ENCODE measurements at places on chromosomes 16 and 17. TPM values are rescaled to one million over a fixed set of nuclear protein-coding genes. Genes with fewer than 3 reads are reported as not detected.

- no peak for DNase-seq
Measured at GRCh38 chr16:87812200-87812656, 46.4 kb upstream of the KLHDC4 start.

GRCh38 chr17:61519754-61520440, 67.7 kb downstream of the TBX4 start:
- DNase-seq, result no peak

- no peak for DNase-seq
Measured at GRCh38 chr17:32285746-32286517, 20.3 kb downstream of the RHBDL3 start.

DNA sequence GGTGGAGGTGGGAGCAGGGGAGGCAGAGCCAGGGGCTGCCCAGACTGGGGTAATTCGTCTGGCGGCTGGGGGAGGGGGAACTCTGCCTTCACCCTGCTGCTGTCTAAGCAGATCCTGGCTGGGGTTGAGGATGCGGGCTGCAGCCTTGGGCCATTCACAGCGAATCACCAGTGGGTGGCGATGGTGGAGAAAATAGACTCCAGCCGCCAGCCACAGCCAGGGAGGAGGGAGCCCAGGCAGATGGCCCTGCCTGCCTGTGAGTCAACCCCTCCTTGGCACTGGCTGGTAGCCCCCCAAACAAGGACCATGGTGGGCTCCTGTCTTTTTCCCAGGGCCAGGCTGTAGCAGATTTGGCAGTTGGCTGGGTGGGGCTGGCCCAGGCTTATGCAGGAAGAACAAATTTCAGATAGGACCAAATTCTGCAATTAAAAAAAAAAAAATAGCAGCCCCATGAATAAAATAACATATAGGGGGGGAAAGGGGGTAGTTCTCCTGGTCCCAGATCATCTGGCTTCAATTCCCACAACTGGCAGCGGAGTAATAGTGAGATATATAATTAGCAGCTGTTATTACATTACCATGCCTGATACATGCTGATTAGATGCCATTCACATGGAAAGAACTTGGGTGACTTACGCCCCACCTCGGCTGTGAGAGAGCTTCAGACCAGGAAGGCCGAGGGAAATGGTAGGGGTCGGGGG, 41.5 kb upstream of the CDH5 start:
- DNase-seq, result peak; percentile 50

DNA sequence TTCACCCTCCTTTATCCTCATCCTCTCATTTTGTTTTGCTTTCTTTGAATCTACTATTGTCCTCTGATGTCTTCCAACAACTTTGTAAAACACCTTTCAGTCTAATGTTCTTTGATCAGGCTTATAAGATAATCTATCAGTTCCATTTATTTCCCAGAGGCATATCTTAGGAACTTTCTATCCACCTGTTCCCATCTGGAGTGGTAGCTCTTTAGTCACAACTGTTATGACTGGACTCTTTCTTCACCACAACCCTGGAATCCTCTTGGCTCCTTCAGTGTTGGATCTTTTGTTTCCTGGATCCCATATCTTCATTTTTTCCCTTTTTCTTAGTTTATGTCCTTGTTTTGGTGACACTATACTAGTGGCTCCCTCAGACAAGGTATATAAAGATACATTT, 23.5 kb downstream of the RPS6KB1 start:
- no peak for DNase-seq

GRCh38 chr16:1723450-1724147, 17.6 kb downstream of the MAPK8IP3 start:
- DNase-seq, result peak; percentile 46

DNA sequence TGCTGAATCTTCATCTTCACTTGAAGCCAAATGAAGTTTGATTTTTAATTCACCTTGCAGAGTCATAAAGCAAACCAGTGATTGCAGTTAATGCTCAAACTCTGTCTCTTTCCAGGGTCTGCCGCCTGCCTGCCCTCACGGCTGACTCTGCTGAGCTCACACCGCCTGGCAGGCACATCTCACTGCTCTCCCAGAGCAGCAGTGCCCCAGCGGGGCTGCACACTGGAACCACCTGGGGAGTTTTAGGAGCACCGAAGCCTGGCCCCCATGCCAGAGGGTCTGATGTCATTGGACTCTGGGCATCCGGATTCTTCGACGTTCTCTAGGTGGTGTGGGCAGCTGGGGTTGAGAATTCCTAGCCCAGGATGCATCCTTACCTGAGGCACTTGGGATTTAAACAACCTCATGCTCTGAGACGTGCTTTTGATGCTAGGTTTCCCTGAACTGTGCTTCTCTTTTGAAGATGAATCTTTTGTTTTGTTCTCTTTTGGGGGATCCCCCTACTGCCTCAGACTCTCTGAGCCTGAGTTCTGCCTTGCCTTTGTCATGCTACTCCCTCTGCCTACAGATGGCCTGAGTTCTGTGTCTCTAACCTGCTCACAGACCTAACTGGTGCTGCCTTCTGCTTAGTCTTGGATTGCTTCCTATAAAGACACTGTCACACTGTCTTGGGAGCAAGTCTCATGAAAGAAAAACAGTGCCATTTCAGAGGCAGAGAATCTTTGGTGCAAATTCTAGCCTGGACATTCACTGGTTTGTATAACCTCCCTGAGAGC, 438.1 kb upstream of the CCL2 start:
- DNase-seq, result no peak

DNA sequence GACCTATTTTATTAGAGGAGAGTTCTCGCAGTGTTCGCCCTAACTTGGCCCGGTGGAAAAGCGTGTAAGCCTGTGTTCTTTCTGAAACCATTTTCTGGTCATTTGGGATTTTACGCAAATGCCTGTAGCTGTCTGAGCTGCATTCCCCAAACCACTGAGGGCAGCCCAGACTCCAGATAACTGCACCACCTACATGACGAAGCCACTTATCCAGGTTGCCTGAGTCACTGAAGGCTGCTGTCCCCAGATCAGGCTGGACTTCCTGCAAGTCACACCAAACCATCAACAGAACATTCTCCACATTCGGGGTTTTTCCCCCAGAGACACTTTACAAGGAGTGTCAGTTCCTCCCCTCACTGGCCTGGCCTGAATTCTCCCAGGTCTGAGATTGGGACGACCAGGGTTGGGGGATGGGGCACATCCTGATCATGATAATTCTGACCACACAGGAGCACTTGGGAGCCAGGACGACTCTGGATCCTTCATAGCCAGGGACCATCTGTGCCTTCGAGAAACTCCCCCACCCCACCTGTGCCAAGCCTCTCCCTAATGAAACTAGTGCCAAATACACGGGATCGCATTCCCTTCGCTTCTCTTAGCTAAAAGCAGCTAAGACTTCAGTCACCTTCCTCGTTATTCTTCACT, 2.3 kb downstream of the RPRML start:
- no peak for DNase-seq

DNA sequence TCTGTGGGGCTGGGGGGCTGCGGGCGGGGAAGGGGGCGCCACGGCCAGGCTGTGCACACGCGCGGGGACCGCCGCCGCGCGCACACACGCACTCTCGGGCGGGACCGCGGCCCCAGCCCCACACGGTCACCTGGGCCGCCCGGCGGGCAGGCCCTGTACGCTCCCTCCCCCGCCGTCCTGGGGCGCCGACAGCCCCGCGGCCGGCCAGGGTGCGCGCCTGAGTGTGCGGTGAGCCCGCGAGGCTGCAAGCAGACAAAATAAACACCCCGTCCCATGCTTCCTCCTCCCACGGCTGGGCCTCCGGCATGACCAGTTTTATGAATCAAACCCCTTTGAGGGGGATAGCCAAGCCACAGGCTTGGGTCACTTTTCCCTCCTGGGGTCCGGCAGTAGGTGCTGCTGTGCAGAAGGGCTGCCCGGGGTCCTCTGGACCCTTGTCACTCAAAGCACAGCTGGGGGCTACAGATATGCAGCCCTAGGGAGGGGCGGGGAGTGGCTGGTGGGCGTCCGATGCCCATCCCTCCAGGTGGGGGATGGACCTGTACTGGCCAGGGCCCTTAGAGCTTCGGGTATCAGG, 441 bp downstream of the VASN start:
- peak; percentile 39 for DNase-seq

DNA sequence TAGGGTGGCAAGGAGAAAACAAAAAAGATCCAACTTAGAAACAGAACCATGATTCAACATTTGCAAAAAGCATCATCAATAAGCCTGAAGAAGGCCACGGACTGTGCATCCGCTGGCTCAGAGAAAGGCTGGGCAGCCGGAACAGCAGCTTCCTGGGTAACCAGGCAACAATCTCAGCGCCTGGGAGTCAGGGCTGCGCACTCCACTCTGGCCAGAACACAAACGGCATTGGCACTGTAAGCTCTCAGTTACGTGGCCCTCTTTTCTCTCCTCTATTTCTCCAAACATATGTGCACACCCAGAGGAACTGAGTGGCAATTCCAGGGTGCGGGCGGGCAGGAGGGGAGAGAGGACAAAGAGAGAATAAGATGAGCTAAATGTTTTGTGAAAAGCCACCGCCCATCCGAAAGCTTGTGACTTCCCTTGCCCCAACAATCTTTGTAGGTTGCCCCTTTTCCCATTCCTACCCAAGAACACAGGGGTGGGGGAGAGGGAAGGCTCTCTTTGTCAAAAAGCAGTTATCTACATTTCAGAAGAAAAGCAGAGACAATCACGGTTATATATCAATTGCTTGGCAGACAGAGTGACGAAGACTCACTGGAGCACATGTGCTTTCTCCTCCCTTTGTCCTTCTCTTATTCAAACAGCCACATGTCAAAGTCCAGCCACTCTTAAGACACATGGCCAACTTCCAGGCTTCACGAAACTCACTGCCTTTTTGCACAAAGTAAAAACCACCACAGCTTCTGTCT, 6.6 kb upstream of the GHDC start:
- DNase-seq, result no peak

DNA sequence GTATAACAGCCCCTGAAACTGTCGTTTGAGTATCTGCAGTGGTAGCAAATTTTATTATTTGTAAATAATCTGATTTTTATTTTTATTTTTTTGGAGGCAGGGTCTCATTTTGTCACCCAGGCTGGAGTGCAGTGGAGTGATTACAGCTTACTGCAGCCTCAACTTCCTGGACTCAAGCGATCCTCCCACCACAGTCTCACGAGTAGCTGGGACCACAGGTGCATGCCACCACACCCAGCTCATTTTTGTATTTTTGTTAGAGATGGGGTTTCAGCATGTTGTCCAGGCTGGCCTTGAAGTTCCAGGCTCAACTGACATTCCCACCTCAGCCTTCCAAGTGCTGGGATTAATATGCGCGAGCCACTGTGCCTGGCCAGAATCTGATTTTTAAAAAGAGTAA, 2.8 kb downstream of the NDEL1 start:
- no peak for DNase-seq

DNA sequence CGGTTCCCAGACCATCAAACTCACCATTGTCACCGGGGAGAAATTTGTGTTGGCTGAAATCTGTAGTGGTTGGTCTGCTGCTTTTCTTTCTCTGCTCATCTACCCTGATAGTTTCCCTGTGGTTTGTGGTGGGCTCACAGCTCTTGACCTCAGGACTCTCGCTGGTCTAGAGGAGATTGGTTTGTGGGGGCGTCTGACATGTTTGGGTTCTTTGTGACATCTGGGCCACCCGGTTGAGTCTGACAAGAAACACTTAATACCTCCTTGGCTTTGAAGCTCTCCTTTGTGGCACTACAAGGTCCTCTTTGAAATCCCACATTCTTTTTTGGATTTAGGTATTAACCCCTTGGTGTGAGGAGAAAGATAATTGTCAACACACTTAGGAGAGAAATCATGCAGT, 662.0 kb downstream of the WWOX start:
- DNase-seq, result no peak

GRCh38 chr16:63928421-63928820, 1193.4 kb downstream of the CDH11 start:
- DNase-seq, result no peak

DNA sequence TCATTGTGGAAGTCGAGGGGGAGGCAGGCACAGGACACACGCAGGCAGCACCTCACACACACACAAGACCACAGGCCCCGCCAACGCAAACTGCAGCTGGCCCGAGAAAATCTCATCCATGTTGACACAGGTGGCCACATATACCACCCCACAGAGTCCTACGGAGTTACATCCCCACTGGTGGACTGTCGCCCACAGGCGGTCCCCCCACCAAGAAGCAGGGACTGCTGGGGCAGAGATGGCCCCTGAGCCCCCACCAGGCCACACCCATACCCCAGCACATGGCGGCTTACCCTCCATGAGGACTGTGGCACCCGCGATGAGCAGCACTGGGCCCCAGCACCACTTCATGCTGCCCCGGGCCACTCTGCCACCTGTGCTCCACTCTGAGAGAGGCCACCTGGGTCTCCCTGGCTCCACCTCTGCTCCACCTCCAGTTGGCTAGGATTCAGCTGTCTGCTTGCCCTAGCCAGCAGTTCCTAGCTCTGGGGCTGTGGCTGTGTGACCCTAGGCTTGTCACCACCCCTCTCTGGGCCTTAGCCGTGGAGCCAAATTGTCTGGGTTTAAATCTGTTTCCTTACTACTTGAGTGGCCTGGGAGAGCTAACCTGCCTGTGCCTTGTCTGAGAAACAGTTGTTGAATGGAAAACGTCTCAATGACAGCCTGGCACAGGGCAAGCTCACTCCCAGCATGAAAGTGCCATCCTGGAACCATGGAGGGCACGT, at the start of gene PRSS53:
Gene PRSS53, minus strand, starts transcription at position 485 of the 725 bp plus-strand sequence. Its CDS starts 134 bp downstream, at position 351.
- no peak for DNase-seq

DNA sequence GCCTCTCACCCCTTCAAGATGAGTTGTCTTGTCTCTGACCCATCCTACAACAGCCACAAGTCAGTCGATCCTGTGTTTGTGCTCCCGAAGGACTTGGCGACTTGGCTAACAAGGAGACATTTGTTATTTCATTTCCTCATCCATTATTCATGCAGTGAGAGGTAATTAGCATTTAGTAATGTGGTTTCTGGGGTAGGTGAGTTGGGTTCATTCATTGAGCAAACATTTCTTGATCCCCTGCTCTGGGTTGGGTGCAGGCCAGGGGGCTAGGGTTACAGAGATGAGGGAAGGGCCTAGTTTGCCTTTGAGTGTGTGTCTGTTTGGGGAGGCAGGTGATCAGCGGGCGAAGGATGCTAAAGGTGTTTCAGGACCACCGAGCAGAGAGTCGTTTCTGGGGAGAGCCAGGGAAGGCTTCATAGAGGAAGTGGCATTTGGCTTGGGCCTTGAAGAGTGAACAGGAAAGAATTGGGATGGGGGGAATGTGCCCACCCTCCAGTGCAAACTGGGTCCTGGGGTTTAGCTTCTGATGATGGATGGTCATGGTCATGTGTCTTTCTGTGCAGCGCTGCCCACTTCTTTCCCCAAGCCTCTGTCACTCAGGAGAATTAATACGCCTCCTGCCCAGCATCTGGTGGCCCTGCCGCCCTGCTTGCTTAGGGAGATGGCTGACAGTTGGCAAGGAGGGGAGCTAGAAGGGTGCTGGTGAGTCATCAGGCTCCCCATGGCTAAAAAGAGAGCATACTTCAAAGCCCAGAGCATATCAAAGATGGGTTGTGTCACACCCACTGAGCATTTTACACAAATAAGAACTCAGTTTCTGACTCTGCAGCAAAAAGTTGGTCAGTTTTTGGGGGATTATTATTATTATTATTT, 38.5 kb downstream of the MSI2 start:
- DNase-seq, result peak; percentile 86

The CACNG4 gene
- total RNA-seq, result not detected

The CLEC19A gene
- total RNA-seq, result not detected

The SLC2A4 gene
- not detected for total RNA-seq

The KRTAP9-4 gene
- total RNA-seq, result not detected

The RDM1 gene
- total RNA-seq, result 2.4 TPM

The HSF5 gene
- total RNA-seq, result not detected

The ITGAX gene
- total RNA-seq, result not detected

The SEPTIN1 gene
- total RNA-seq, result not detected

The ASIC2 gene
- not detected for total RNA-seq

Measured in RPMI7951 (cell line).